ENCODE measurements at places on chromosomes 3 and 15.

DNA sequence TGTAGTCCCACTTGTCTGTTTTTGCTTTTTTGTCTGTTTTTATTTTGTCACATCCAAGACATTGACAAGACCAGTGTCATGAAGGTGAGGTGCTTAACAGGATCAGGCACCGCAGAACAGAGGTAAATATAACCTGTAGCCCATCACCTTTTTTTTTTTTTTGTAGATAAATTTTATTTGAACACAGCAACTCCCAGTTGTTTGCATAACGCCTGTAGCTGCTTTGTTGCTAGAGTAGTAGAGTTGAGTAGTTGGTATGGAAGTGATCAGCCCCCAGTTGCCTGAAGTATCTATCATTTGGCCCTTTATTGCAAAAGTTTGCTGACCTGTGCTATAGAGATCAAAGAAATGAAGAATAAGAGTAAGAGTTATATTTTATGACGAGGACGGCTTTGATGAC, 135.0 kb downstream of the TCF12 start:
- DNase-seq: no peak

GRCh38 chr3:154656486-154656885, 226.5 kb upstream of the GPR149 start:
- no peak for DNase-seq

GRCh38 chr3:33030246-33030645, 66.7 kb downstream of the GLB1 start:
- no peak for DNase-seq

DNA sequence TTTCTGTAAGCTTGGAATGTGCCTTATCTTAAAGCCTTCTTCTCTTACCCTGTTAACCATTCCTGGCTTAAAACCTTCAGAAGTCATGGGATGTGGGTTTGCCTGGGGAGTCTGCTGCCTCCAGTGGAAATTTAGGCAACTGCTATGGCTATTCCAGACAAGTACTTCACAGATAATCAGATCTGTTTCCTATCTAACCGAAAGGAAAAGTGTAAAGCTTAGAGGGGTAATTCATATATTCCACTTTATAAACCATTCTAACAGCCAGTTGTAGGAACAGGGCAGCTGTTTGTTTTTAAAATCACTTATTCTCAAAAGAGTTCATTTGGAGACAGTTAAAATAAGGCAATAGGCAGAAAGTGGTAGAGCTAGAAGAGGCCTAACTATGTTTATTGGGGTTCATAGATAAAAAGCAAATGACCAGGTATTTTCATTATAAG, 219.9 kb downstream of the TCF12 start:
- no peak for DNase-seq

- no peak for DNase-seq
These were observed 98.8 kb downstream of the SPRED1 start for GRCh38 chr15:38351466-38351865.
